Endothelial cell (in vitro differentiated cells): ENCODE measurements at places on chromosomes 2 and 18.
A peak's percentile ranks its signal among the peaks of the same experiment; 100 is the strongest.

DNA sequence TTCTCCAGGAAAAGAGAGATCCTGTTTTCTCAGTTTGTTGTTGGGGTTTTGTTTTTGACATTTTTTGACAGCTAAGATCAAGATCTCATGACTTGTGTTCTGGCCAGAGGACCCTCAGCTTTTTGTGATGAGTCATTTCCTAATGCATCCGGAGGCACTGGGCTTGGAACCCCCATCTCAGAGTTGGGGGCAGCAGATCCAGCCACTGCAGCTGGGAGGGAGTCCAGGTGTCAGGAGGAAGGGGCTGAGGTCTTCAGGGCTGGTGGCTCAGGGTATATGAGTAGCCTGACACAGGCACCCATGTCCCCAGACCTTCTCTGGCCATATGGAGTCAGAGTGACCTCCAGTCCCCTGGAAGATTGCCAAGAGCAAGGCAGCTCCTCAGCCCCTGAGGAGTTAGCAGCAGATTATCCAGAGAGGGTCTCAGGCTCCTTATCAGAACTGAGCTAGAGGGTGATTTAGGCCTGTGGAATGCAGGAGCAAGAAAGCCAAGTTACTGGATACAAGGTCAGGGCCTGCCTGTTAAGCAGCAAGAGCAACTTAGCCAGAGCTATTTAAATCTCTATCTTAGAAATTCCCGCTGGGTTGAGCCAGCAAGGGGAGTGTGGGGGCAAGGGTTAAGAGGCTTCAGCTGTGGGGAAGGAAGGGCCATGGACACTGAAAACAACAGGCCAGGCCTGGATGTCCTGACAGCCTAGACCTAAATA, 62.4 kb downstream of the TANC1 start:
- DNase-seq = no peak

DNA sequence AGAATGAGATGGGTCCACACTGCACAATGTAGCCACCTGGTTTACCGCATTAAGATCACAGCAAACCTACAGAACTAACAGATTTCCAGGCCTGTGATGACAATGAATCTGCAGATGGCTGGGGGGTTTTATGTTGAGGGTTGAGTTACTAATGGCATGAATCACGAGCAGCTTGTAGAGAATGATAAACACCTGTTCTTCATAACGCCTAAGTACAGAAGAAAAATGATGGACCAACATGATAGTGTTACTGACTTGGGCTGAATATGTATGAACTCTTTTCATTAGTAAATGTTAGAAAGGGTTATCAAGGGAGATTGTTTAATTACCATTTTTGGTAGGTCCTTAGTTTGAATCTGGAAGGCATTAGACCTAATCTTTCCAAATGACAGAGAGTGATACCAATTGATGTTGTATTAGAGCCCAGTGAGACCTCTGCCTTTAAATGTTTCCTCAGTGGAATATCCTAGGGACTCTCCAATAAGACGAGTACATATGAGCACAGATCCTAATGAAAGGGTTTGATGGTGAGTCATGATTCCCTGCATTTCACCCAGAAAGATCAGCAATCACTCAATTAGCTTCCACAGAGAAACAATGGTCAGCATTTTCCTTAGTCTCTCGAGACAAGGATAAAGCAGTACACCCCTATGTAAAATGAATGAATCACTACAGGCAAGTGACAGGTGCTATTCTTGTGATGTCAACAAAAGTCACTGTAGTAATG, 243.8 kb downstream of the DLGAP1 start:
- no peak for DNase-seq

DNA sequence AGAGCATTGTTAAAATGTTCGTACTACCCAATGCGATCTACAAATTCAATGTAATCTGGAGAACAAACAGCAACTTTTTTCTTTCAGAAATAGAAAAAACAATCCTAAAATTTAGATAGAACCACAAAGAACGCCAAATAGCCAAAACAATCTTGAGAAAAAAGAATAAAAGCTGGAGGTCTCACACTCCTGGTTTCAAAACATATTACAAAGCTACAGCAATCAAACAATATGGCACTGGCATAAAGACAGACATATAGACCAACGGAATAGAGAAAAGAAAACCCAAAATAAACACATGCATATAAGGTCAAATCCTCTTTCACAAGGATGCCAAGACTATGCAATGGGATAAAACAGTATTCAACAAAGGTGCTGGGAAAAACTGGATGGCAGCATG, 74.5 kb downstream of the MAP4K3 start:
- no peak for DNase-seq

- DNase-seq = no peak
Measured at GRCh38 chr18:50460716-50461115, 85.9 kb downstream of the SKA1 start.

DNA sequence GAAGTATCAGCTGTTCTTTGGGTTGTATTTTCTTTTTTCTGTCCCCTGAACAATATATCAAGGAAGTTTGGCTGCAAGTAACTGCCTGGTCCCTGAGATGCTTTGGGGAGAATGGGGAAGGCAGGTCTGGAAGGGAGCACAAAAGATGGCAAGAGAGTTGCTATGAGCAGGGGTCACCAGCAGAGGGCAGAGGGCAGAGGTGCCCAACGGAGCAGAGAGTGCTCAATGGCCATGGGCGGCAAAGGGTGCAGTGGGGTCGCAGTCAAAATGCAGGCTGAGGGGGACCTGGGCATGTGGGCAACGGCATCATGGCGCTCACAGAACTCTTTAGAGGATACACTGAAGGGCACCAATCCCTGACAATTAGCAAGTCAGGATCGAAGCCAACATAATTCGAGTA, 107.7 kb upstream of the ATP8B1 start:
- DNase-seq = peak; percentile 28

DNA sequence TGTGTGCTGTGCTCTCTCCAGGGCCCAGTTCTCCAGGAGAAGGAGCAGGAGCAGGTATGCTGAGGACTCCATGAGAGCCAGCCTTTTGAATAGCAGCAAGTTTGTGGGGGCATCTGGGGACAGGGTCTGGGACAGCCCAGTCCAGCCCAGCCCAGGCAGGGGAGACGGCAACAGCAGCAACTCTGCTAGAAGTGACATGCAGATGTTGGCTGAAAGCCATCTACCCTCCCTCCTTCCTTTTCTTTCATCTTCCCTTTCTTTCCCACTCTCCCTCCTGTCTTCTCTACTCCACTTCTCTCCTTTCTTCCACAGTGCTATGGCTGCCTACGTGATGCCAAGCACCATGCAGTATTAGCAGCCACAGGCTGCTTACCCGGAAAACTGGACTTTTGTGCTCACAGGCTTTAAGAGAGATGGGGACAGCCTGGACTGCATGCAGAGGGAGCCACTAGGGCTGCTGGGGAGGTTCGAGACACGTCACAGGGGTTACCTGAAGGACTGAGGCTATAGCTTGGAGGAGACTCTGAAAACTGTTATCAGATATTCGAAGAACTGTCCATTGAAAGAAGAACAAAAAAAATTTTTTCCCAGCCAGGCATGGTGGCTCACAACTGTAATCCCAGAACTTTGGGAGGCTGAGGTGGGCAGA, 23.8 kb upstream of the YWHAQ start:
- no peak for DNase-seq

DNA sequence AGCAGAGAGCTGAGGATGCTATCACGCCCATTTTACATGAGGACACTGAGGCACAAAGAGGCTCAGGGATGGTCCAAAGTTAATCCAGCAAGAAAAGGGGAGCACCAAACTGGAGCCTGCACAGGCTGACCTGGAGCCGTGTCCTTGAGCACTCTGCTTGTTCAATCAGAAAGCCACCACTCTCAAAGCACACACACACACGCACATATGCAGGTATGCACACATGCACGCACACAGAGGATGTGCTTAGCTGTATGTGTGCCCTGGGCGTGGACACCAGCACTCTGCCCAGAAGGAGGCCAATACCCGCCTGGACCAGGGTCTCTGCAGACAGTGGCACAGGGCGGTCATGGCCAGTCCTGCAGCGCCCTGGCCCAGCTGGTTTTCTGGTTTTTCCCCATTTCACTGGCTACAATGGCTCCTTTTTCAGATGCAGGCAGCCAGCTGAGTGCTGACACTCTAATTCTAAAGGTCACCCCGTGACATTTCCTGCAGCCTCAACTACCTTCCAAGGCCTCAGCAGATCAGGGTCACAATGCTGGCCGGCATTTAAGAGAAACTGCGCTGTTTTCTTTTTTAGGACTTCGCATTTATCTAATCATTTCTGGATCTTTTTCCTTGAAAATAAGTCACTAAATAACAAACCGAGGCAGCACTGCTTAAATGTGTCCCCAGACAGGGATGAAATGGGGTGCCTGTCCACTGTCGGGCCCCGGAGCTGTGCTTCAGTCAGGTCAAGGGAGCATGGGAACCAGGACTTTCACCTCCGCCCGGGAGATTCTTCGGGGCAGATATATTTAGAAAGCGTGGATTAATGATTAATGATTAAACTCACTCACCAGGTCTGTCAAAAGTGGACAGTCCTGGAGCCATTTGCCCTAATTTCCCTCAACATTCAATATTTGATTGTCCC, 104.5 kb downstream of the HDAC4 start:
- DNase-seq = no peak

GRCh38 chr2:38487852-38488251, 110.8 kb upstream of the ATL2 start:
- no peak for DNase-seq

- no peak for DNase-seq
Measured at GRCh38 chr2:183149489-183149888, 25.2 kb downstream of the NUP35 start.

DNA sequence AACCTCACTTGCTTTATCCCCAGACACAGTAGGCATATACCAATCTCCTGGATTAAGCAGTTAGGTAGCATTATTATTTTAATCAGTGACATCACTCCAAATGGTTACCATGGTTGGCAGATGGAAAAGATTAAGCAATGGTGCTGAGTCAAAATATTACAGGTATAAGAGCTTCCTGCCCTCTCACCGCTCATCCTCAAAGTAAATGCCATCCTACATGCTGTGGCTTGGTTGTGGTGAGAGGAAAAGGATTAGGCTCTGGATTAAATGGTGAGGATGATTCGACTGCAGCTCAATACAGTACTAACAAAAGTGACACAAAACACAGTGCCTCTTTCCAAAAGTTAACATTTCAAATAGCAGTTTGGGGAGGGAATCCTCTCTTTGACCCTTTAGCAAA, 108.9 kb upstream of the ACAA2 start:
- DNase-seq = no peak

- DNase-seq = no peak
Measured at GRCh38 chr2:23653326-23653725, 268.3 kb downstream of the KLHL29 start.
